ENCODE measurements at places on chromosomes 5 and 9.

DNA sequence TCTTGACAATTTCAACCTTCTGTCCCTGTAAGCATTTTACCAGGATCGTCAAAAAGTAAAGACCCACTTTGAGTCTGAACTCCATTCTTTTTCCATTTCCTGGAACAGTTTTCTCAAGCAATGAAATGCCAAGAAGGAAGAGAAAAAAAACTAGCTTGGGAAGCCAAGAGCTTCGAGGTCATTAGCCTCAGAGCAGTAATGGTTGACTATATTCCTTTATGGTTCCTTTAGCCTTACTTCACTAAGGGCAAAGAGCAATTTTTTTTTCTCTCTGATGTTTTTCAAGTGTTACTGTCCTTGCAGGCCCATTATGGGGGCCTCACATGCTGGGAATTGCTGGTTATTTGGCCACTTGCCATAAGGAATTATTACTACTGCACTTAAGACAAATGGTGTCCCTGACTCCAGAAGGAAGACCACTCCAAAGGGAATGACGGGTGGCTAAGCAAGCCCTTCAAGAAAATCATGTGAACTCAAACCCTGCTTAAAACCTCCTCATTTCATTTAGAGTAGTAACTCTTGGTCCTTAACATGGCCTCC, 37.1 kb downstream of the BNC2 start:
- no peak for DNase-seq

- DNase-seq: no peak
These were observed 69.5 kb upstream of the ANXA1 start for GRCh38 chr9:73081979-73082657.

- no peak for DNase-seq
These were observed 38.2 kb downstream of the GZMK start for GRCh38 chr5:55062039-55062779.

- DNase-seq: no peak
These were observed 1.0 kb downstream of the CSNK1A1 start for GRCh38 chr5:149550268-149550583.

- DNase-seq: no peak
These were observed 398.1 kb downstream of the MAN2A1 start for GRCh38 chr5:110087829-110088228.

DNA sequence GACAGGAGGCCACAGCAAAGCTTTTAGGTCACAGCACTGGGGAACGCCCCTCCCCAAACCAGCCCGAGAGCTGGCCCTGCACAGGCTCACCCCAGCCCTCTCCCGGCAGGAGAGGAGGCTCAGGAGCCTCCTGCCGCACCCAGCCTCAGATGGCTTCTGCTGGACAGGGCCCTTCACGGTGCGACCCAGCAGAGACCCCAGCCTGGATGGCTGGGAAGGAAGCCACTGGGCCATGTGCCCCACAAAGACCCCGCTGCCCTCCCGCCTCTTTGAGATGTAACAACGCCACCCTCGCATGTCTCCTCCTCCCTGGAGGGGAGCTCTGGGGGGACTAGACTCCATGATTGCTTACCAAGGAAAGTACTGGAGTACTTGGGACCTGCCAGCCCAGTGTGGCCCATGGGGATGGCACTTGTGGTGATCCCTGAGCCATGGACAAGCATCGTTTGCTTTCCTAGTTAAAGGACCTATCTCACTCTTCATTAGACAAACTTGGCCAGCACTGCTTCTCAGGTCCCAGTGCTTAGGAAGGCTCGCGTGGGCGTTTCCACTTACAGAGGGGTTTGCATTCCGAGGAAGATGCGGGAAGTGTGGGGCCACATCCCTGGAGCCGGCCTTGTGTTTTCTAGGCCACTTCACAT, 9.0 kb downstream of the MYMK start:
- DNase-seq: no peak

DNA sequence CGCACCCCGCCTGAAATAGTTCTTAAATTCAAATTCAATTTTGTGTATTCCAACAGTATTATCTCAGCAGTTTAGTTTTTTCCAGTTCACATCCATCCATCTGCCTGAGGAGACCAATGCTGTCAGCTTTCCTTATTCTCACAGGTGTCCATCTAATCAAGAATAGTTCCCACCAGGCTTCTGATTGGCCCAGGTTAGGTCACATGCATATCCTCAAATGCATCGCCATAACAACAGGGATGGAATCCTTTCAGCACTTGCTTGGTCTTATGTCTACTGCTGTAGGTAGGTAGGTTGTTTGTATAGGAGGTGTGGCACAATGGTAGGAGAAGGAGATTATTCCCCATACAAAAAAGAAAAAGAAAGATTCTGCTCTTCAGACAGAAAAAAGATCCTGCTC, 91.2 kb downstream of the UBE2R2 start:
- DNase-seq: no peak

GRCh38 chr5:74127381-74128320, 501.7 kb downstream of the ARHGEF28 start:
- no peak for DNase-seq

GRCh38 chr9:129075996-129076639, 4.8 kb upstream of the DOLPP1 start:
- no peak for DNase-seq

DNA sequence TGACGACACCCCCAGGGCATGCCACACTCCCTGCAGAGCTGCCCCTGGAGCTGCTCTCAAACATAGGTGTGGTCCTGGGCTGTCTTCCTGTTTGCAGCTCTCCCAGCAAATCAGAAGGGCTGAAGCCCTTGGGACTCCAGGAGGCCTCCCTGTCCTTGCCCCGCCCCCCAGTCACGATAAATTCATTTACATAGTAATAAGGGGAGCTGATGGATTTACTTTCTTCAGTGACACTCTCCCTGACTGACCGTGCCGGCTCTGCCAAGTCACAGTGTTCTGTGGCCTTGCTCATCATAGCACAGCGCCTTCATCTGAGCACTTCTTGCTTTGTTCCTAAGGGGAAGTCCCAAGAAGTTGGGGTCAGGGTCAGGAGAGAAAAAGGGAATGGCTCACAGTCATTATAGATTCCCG, 121.4 kb downstream of the ENC1 start:
- DNase-seq: no peak

DNA sequence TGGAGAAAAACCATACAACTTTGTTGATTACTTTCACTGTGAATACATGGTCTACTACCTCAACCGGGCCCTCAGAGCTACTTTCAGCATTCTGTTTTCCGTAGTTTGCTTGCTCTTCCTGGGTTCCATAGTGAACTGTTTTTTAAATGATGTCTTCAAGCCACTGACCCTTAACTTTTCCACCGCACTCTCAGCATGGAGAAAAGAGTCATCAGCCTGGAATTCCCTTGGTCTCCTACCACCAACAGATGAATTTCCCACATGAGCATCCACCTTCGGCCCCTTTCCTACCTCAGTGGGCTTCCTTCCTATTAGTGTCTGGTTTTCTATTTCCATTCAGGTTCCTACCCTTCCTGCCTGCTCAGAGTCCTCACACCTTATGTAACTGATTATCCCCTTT, 135.9 kb upstream of the ADAMTSL1 start:
- DNase-seq: no peak

- no peak for DNase-seq
These were observed 18.4 kb downstream of the IL33 start for GRCh38 chr9:6234014-6234413.

DNA sequence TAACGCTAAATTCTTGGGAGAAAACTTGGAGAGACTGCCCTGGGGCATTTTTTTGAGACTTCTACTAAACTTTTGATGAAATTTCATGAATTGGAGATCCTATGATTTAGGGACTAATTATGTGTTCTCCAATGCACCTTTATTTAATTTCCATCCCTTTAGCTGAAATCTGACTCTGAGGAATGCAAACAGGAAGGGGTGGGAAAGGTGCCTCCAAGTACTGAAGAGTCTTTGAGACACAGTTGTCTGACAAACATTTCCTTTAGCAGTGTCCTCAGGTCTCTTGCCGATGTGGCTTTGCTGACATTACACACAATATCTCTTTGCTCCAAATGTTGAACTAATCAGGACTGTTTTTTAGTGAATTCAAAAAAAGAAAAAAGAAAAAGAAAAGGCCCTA, 76.9 kb downstream of the LIX1 start:
- DNase-seq: no peak

- no peak for DNase-seq
These were observed 123.0 kb upstream of the MTAP start for GRCh38 chr9:21679432-21679831.

GRCh38 chr9:119986713-119987112, 593.3 kb downstream of the CDK5RAP2 start:
- no peak for DNase-seq

DNA sequence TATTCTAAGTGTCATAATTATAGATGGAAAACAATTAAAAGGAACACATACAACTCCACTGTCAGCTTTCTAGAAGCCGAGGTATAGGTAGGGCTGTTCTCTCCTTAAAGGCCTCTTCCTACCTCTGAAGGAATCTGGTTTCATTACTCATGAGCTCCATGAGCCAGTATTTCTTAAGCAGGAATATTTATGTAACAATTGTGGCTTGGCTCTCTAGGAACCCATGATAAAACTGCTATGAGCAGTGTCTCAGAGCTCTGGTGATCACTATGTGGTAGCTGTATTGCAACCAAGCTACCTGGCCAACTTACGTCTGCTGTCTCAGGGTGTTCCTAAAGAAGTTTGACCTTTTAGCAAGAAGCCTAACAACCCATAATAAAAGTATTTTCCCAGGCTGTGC, 157.7 kb downstream of the CEP120 start:
- DNase-seq: no peak

DNA sequence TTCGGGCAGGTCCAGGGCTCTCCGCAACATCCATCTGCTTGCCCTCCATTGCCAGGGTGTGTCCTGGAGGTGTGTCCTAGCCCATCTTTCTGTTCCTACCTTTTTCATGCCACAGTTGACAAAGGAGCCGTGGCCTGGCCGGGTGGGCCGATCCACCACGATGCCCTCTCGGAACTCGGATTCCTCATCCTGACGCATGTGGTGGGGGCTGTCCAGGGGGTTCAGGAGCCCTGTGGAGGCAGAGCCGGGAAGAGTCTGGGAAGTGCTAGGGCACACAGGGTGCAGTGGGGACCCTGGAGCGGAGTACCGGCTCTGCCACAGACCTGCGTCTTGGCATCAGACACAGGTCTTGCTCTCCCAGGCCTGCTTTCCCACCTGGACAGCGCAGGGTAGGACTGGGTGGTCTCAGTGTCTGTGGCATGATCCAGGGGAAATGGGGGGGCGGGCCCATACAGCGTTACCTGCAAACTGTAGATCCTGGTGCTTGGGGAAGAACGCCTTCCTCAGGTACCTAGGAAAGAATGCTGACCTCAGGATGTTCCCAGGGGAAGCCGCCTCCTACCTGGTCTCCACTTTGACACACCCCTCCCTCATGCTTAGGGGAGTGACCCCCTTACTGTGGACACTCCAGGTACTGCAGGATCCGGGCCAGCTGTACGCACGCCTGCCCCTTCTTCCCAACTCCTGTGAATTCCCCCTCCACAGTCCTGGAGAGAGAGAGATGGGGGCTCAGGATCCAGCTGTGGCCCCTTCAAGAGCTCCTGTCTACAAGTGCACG, 3.5 kb downstream of the SPOUT1 start:
- DNase-seq: no peak

GRCh38 chr9:4678679-4679267, 596 bp upstream of the CDC37L1 start:
- DNase-seq: no peak

- DNase-seq: no peak
These were observed 148.1 kb upstream of the MPDZ start for GRCh38 chr9:13427587-13427986.

- DNase-seq: no peak
These were observed 387.5 kb downstream of the PLK2 start for GRCh38 chr5:58072300-58072965.

GRCh38 chr9:104075801-104076753, 18.0 kb upstream of the SMC2 start:
- no peak for DNase-seq

DNA sequence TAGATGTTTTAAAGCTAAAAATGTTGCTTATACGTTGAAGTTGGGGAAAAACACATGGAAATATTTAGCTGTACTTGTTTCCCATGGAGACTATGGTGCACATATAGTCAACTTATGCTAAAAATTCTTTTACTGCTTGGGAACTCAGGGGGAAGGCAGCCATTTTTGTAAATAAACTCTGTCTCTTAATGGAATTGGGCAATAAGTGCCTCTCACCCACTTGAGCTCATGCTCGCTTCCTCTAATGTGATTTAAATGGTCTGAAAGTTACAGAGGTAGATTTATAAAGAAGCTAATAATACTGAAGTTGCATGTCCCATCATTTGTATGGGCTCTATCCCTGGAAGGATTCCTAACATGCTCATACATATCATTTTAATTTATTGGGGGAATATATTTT, 523.8 kb downstream of the RASEF start:
- no peak for DNase-seq

- DNase-seq: no peak
These were observed 26.6 kb upstream of the LRRTM2 start for GRCh38 chr5:138901716-138902115.

- DNase-seq: no peak
These were observed 260.7 kb downstream of the CHSY3 start for GRCh38 chr5:130164966-130165365.

GRCh38 chr5:39515881-39516280, 91.1 kb upstream of the DAB2 start:
- DNase-seq: no peak

GRCh38 chr5:91312698-91313097, 70.4 kb downstream of the ARRDC3 start:
- no peak for DNase-seq

GRCh38 chr9:37902796-37903646, 906 bp downstream of the SLC25A51 start:
- no peak for DNase-seq

DNA sequence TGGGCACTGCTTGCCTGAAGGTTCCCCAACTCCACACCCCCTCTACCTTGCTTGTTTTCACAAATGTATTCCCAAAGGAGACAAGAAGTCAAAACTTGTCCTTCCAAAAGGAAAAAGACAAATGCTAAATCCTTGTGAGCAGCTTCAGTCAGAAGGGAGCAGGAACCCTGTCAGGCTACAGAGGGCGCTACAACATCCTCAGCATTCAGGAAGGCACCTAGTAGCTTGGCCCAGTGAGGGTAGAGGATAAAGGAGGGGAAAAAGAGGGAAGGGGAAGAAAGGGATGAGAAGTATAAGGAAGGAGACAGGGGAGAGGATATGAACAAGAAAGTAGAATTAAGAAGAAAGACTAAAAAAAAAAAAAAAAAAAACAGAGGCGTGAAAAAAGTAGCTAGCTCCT, 97.5 kb downstream of the MLLT3 start:
- peak; percentile 34 for DNase-seq

DNA sequence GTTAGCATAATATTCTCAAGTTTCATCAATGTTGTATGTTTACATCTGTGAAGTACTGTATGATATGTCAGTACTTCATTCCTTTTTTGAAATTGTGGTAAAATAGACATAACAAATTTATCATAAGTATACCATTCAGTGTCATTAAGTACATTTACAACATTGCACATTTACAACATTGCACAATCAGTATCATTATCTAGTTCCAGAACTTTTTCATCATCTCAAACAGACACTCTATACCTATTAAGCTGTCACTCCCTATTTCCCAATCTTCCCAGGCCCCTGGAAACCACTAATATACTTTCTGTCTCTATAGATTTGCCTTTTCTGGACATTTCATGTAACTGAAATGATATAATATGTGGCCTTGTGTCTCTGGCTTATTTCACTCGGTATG, 75.1 kb upstream of the ATG10 start:
- no peak for DNase-seq

Data from H1 (cell line).